AG04450 (cell line): ENCODE measurements at places on chromosomes 6 and 20. TPM values are rescaled to one million over a fixed set of nuclear protein-coding genes. Genes with fewer than 3 reads are reported as not detected.

- no peak for DNase-seq
These were observed 2.4 kb upstream of the PPP1R3G start for GRCh38 chr6:5082487-5083306.

DNA sequence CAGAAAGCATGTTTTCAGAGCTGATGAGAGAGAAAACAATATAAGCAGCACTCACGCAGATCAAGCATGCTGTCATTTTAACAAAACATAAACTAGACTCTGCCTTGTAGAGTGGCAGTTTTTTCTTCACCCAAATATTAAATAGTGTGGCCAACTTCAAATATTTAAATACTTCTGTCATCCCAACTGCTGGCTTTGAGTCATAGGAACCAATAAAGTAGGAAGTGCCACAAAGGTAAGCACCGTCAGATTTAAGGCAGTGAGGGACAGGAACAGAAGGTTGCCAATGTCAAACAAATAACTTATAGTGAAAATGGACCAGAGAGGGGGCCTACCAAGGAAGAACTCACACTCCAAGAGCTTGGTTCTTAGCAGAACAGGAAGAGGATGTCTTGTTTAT lies 222.2 kb downstream of the PKHD1 start:
- DNase-seq: no peak

DNA sequence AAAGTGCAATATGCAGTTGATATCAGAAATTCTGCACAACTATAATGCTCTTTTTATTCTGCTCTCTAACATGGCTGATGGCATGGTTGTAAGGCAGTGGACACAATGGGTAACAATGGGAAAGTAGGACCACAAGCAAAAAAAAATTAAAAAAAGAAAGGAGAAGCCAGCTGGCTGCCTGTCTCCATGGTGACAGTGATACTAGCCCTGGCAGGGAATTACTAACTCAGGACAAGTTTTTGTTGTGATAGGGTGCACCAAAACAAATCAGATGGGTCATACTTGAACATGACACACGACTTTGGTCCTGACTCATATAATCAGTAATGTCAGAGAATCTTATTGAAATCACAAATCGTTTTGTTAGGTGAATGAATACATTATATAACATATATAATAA lies 169.4 kb downstream of the TRDN start:
- no peak for DNase-seq

- no peak for DNase-seq
These were observed 78.1 kb downstream of the GRM4 start for GRCh38 chr6:34067814-34068213.

DNA sequence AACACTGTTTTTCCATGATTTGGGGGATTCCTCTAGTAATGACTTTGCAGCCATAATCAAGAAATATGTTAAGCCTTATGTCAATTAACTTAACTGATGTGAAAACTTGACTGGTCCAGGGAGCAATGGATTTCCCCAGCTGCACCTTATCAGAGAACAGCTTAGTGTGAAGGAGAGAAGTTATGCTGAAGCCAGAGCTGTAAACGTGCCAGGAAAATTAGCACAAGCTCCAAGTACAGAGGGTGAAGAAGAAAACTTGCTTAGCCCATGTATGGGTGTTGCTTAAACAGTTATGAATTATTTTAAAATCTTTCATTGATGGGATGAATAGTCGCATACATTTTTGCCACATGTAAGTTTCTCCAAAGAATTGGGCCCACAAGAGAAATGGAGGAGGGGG lies 214.9 kb upstream of the RNF217 start:
- DNase-seq: no peak

- DNase-seq: no peak
These were observed 190.7 kb upstream of the VGLL2 start for GRCh38 chr6:117074672-117075071.

DNA sequence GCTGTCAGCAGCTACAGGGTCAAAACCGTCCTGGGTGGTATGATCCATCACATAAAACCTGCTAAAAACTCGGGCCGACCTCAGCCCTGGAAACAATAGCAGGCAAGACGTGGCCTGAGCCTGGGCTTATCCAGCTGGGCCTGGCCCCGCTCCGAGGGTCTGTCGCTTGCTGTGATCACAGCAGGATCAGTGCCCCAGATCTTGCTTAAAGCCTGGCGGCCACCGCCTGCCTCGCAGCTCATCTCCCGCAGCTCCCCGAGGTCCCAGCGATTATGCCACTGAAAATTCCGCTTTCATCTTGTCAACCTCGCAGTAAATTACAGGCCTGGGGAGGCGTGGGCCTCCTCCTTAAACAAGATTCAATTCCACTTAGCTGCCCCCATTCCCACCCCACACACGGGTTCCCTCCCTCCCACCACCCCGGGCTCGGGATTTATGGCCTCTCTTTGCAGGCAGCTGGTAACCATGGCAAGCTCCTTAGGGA lies 40.1 kb downstream of the CDH22 start:
- DNase-seq: no peak

The PXMP4 gene
- 5.9 and 6.0 TPM in 2 replicates for polyA plus RNA-seq

The F13A1 gene
- polyA plus RNA-seq: not detected in 2 replicates

The BNIP5 gene
- not detected in 2 replicates for polyA plus RNA-seq

The TMC2 gene
- not detected in 2 replicates for polyA plus RNA-seq

The NKAIN2 gene
- not detected in 2 replicates for polyA plus RNA-seq

The SALL4 gene
- 0.46 and 0.57 TPM in 2 replicates for polyA plus RNA-seq

The OLIG3 gene
- not detected in 2 replicates for polyA plus RNA-seq
